ENCODE measurements at places on chromosomes 7 and 10. TPM values are rescaled to one million over a fixed set of nuclear protein-coding genes. Genes with fewer than 3 reads are reported as not detected.

Gene BTBD16
- not detected for total RNA-seq

Gene SPDYE9
- not detected for total RNA-seq

Gene TAF3
- 1.3 TPM for total RNA-seq

Gene TUBAL3
- total RNA-seq, result under 0.01 TPM

Gene PIP
- not detected for total RNA-seq

Gene THNSL1
- total RNA-seq, result 2.3 TPM

Gene CARD11
- 1.7 TPM for total RNA-seq

Gene PDE6C
- total RNA-seq, result not detected

Gene PIK3AP1
- 0.32 TPM for total RNA-seq

Gene TRIM50
- total RNA-seq, result not detected

Gene CNNM1
- total RNA-seq, result not detected

Gene ARMC10
- 49.7 TPM for total RNA-seq

Gene SPDYE6
- not detected for total RNA-seq

Gene TEX47
- not detected for total RNA-seq

Gene COL28A1
- not detected for total RNA-seq

Gene IDI2
- total RNA-seq, result not detected

Gene UTF1
- total RNA-seq, result not detected

Gene CLCN1
- not detected for total RNA-seq

Gene TMEM236
- total RNA-seq, result under 0.01 TPM

Gene VSTM4
- total RNA-seq, result under 0.01 TPM

Gene KIAA1217
- total RNA-seq, result 2.6 TPM

Gene MET
- total RNA-seq, result 77.7 TPM

Gene GRM3
- total RNA-seq, result not detected

Gene MNX1
- total RNA-seq, result not detected

Gene CFAP43
- total RNA-seq, result under 0.01 TPM

Gene TAS2R3
- total RNA-seq, result 0.76 TPM

Gene BLNK
- total RNA-seq, result not detected

Gene OR2A42
- not detected for total RNA-seq

Gene TLX1
- 0.15 TPM for total RNA-seq

Gene SLC18A3
- total RNA-seq, result not detected

Gene NUTM2E
- total RNA-seq, result under 0.01 TPM

Gene LEP
- not detected for total RNA-seq

Gene HERPUD2
- total RNA-seq, result 24.6 TPM

Gene PTPRE
- total RNA-seq, result 57.8 TPM

Gene GNAI1
- total RNA-seq, result 13.3 TPM

Gene GPR141
- total RNA-seq, result not detected

Gene PTPN20
- 1.2 TPM for total RNA-seq

Gene NEUROG3
- not detected for total RNA-seq

Gene RASA4B
- 0.65 TPM for total RNA-seq

Gene SLC13A1
- not detected for total RNA-seq

Gene SPDYE2B
- total RNA-seq, result not detected

Gene WIPF3
- not detected for total RNA-seq

Gene ACTR3C
- total RNA-seq, result 1.5 TPM

Gene GPC2
- total RNA-seq, result 6.8 TPM

Gene PNLIPRP2
- not detected for total RNA-seq

Gene ADCYAP1R1
- total RNA-seq, result 4.2 TPM

Gene PNLIPRP1
- not detected for total RNA-seq

Gene IGFBP1
- total RNA-seq, result not detected

Gene NPS
- not detected for total RNA-seq

Gene LRRC17
- 106 TPM for total RNA-seq

Gene UMAD1
- total RNA-seq, result 13.8 TPM

Gene ZPBP
- total RNA-seq, result not detected
